Psoas muscle (tissue), 8 donors: ENCODE measurements at places on chromosomes 13 and 19.

- DNase-seq, result no peak
These were observed 13.4 kb upstream of the FNDC3A start for GRCh38 chr13:48962281-48962680.

DNA sequence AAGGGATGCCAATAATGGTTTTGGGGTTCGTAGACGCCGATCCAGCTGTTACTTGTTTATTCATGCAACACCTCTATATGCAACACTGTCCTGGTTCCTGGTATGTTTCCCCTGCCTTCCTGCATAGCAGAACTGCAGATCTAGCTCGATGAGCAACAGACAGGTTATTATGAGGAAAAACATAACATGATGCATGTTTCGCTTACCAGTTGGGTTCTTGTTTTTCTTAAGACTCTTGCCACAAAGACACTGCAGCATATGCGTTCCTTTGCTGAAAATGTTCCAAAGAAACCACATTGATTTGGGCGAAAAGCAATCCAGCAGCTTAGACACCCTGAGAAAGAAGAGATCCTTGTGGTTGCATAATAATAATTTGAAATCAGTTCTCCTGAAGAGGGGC lies 583 bp downstream of the FGF14 start:
- DNase-seq, result no peak

- no peak for DNase-seq
These were observed 289.8 kb upstream of the SPRY2 start for GRCh38 chr13:80630685-80631121.

DNA sequence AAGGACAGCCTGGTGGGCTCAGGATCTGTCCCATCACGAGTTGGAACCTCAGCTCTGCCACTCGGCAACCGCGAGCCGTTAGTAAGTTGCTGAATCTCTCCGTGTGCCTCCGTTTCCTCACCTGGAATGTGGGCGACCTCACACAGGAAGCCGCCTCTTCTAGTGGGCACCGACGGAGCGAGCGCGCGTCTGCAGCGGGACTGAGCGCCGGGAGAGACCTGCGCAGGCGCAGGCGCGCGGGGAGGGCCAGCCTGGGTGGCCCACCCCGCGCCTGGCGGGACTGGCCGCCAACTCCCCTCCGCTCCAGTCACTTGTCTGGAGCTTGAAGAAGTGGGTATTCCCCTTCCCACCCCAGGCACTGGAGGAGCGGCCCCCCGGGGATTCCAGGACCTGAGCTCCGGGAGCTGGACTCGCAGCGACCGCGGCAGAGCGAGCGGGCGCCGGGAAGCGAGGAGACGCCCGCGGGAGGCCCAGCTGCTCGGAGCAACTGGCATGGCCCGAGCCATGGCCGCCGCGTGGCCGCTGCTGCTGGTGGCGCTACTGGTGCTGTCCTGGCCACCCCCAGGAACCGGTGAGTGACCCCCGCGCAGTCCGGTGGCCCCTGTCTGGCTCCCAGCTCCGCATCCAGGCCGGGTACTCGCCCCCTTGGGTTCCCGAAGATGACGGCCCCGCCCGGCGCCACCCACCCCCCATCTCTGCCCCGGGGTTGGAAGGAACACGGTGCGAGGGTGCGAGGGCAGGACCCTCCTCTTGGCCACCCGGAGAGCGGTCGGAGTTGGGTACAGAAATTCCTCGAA lies at the start of gene PVR:
TSS of gene PVR (plus strand) at position 306 of the 797 bp plus-strand sequence. CDS start at position 493, 187 bp downstream.
- DNase-seq, result peak; percentile 80

- DNase-seq, result no peak
These were observed 11.4 kb downstream of the CARD8 start for GRCh38 chr19:48244281-48244680.

DNA sequence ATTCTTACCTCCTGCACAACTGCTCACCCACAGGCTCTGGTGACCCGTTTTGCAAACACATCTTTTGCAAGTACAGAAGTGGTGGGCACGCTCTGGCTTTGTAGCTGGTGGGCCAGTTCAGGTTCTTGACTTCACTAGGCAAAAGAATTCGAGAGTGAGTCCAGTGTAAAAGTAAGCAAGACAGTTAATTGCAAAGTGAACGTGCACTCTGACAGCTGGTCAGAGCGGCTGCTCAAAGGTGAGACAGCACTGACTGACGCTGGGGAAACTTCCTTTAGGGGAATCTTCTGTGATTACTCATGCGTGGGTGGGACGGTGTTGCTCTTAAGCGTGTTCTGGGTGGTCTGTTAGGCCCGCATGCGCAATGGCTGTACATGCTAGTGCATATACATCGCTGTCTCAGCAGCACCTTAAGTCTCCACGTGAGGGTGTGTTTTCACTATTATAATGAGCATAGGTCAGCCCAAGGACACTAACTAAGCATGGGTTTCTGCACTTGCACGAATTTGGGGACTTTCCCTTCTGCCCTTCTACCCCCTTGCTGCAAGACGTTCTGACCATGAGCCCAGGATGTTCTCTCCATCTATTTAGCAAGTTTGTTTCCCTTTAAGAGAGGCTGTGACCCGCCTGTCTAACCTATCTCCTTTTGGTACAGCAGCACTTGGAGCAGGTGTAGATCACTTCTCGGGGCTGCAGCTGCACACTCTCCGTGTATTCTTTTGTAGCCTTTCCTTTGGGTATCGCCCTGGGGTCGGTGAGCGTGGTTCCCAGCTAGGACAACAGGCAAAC lies 30.2 kb upstream of the CD33 start:
- no peak for DNase-seq
